ENCODE measurements at places on chromosomes 7 and 10.

DNA sequence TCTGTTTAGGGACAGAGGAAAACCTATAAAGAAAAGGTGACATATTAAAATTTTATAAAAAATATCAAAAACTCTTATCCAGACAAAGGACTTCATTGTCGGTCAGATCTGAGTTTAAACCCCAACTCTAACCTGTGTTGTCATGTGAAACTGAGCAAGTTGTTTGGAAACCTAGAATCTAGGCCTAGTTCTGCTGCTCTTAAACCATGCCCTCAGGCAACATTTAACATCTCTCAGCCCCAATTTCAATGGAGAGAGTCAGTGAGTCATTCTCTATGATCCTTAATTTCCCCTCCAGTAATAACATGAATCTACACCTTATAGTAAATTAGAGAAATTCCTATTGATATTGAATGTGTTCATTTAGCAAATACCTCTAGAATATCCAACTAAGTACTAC, 192.3 kb downstream of the IMMP2L start:
- DNase-seq: peak; percentile 11

- no peak for DNase-seq
Observed at GRCh38 chr7:74031403-74032190, 3.6 kb downstream of the ELN start.

GRCh38 chr7:90738249-90738648, 142.1 kb downstream of the CDK14 start:
- DNase-seq: no peak

DNA sequence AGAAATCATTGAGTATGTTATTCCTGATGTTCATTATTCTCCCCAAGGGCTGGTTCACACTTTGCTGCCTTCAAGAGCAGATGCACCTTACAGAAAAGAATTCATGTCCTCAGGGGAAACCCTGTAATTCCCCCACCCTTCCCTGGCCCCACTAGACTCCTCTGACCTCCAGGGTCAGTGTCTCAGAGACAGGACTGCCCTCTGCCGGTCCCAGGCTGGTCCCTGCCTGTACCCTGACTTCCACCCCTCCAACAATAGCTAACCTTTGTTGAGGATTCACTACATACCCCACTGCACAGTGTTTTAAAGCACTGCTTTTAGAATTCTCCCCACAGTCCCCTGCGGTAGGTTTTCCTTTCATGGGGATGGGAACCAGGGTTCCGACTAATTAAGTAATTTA, 4.4 kb upstream of the SEPHS1 start:
- DNase-seq: peak; percentile 75

DNA sequence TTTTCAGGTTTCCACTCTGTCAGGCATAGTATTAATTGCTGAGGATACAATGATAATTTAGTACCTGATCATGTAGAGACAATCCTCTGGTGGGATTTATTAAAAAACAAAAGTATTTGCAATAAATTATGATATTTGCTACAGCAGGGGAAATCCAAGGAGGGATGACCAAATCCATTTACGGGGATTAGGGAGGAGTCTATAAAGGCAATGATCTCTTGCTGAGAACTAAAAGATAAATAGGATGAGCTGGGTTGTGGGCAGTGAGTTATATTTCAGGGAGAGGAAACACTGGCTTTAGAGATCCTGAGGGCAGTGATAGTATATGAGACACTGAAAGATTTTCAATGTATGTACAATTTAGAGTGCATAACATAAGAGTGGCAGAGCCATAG, 305.5 kb downstream of the GPR37 start:
- no peak for DNase-seq

DNA sequence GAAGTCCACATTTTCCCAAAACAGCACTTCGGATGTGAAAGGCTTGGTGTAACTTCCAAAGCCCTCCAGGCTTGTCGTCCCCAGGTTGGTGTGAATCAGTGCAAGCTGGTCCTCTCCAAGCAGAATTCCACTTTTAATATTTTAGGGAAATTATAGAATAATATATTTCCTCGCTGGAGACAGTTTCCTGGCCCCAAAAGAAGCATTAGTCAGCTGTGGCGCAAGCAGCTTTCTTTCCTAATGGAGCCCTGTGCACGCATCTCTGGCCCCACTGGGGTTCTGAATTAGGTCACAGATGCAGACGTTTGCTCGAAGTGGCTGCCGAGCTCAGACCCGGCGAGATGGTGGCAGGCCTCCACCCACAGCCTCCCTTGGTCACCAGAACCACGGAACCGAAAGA, 33.3 kb upstream of the MNX1 start:
- no peak for DNase-seq
